Stimulated activated CD4-positive, alpha-beta T cell treated with anti-CD3 and anti-CD28 coated beads, TNF-alpha, amount 100 ng/mL, for 24 hours (primary cell): ENCODE measurements at places on chromosomes 5 and 9.

DNA sequence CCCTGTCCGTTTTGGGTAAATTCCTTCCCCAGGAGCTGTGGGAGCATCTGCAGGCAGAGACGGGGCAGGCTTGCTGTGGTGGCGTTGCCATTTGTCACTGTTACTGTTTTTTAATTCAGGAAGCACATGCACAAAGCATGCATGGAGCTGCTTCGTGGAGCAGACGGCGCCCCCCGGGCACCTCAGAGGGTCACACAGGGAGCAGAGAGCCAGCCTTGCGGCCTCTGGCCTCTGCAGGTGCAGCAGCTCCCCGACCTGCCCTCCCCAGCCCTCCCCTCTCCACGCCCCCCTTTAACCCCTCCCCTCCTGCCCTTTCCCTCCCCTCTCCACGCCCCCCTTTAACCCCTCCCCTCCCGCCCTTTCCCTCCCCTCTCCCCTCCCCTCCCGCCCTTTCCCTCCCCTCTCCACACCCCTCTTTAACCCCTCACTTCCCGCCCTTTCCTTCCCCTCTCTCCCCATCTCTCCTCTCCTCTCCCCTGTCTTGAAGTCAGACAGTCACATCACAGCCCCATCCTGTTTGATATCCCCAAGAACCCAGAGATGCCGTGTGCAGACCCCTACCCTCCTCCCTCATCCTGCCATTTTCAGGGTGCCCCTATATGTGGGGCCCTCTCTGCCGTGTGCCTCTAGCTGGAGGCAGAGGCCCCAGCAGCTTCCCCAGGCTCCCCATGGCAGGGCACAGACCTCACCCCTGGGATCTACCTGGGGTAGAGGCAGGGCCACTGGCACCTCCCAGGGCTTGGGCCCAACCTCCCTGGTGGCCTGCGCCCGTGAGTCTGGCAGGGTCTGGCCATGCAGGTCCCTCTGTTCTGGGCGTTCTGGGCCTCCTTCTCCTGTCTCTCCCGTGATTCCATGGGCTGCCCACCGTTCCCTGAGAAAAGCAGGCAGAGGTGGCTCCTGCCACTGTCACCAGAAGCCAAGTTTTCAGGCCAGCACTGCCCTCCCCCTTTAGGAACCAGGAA, 29.6 kb upstream of the UBAC1 start:
- peak; percentile 33 for DNase-seq

GRCh38 chr9:36036780-36037548, at the start of gene RECK:
TSS of gene RECK (plus strand) at chr9:36036913. CDS start at chr9:36036999, 86 bp downstream.
- peak; percentile 83 for DNase-seq

DNA sequence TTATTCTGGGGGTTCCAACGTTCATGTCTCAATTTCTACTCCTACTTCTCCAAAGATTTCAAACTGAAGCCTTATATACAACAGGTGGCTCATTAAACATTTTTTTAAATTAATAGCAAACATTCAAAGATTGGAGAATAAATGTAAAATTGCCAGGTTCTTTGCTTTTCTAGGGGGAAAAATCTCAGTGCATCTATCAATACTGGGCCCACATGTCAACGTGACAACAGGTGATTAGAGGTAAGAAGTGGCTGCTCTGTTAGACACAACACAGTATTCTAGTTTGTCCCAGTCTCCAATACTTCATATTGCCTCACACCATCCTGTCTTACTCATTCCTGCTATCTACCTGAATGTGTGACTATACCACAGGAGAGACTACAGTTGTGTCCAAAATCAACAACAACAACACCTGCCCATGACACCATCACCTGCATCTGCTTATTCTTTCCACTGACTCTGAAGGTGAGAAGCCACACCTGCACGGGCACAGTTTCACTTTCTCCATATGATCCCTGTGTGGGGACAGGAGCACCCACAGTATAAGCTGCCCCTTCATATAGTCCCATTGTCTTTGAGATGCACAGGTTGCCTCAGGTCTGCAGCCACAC, 110.2 kb downstream of the LHFPL2 start:
- DNase-seq, result no peak

- no peak for DNase-seq
Observed at GRCh38 chr9:113160571-113160970, 9.8 kb downstream of the SLC31A2 start.

DNA sequence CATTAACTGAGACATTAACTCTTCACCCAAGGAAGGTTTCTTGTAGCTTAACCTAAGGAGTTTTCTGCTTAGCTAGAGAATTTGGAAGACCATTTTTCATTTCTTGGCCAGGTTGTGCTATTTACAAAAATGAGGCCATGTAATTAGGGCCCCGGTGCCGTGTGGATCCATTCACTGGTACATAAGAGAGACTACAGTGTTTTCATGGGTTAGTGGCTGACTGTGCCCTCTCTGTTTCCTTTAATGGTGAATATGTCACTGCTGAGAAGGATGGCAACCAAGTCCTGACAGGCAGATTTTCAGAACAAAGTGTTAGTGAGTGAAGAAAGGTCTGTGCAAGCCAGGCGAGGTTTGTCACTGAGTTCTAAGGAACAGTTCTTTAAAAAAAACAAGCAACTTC, 15.4 kb downstream of the MEGF10 start:
- no peak for DNase-seq

GRCh38 chr5:32990593-32991420, 279.7 kb downstream of the NPR3 start:
- no peak for DNase-seq

DNA sequence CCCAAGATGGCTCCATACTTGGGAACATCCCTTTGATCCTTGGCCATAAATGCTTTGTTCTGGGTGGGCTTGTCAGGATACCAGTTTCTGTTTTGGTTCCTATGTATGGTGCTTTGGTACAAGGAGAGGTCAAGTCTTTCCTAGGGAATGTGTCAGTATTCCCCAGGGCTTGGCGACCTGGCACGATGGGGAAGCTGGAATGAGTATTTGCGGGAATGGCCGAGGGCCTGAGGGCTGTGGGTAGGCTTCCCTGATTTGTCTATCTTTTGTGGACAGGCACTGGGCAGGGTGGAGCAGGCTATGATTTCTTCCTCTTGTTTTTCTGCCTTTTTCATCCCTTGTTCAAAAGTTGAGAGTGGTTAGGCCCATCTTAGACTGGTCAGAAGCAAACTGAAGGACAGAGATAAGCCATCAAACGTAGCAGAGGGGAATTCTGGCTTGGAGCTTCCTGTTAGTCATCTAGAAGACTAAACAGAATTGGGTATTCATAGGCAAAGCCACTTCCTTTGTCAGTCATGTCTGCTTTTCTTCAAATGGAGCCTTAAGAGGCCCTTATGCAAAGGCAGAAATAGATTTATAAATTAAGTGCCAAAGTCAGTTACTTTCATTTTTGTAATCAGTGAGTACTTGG, 13.7 kb downstream of the DOCK2 start:
- DNase-seq, result no peak

- peak; percentile 82 for DNase-seq
Observed at GRCh38 chr9:74952201-74953151, at the start of gene C9orf40. TSS of gene C9orf40 (minus strand) at chr9:74952912. CDS start at chr9:74952611, 301 bp downstream.

GRCh38 chr5:142888469-142889085, 118.4 kb downstream of the ARHGAP26 start:
- DNase-seq, result no peak

- DNase-seq, result no peak
Observed at GRCh38 chr5:53323511-53323910, 156.9 kb upstream of the FST start.

DNA sequence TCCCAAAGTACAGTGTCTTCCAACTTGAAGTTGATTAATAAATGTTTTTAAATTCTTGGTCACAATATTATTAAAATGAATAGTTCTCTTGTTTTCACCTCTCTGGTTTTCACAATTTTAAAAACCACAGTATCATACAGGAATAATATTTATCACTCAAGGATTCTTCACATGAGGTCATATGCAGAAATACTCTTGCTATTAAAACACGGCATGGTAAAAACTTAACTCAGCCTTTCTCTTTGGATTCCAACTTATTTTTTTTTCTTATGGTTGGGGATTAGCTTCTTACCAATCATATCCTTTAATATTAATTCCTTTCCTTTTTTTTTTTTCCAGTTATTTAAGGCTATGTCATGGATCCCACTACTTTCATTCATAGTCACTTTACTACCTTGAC, 289.4 kb downstream of the ADAMTS6 start:
- no peak for DNase-seq

DNA sequence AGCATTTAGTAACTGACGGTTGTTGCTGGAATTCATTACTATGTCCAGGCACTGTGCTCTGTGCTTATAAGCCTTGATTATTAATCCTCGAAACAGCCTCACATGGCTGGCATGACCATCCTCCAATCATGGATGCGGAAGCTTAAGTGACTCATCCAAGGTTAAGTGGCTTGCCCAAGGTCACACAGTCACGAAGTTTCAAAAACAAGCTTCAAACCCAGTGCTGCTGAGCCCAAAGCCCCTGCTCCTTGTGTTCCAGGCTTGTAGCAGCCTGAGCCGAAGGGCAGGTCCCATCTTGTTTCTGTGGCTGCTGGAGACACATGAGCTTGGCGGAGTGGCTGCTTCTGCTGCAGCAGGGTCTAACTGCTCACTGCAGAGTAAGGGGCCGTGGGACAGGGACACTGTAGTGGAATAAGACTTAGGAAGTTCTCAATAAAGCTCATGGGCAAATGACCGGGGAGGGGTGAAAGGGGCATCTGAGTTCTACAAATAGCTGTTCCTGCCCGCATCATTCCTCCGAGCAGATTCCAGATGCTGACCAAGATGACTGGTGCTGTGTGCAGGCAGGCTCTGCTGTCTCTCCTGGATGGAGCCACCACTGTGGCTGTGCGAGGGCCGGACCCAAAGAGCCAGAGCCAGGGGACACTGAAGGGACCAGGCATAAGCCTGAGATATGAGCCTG, 32.4 kb downstream of the WHRN start:
- DNase-seq, result no peak

GRCh38 chr9:107422189-107423185, 67.1 kb downstream of the KLF4 start:
- no peak for DNase-seq

GRCh38 chr9:100880284-100880683, 148.2 kb upstream of the PLPPR1 start:
- no peak for DNase-seq

- no peak for DNase-seq
Observed at GRCh38 chr5:173163219-173163618, 18.9 kb downstream of the BNIP1 start.

DNA sequence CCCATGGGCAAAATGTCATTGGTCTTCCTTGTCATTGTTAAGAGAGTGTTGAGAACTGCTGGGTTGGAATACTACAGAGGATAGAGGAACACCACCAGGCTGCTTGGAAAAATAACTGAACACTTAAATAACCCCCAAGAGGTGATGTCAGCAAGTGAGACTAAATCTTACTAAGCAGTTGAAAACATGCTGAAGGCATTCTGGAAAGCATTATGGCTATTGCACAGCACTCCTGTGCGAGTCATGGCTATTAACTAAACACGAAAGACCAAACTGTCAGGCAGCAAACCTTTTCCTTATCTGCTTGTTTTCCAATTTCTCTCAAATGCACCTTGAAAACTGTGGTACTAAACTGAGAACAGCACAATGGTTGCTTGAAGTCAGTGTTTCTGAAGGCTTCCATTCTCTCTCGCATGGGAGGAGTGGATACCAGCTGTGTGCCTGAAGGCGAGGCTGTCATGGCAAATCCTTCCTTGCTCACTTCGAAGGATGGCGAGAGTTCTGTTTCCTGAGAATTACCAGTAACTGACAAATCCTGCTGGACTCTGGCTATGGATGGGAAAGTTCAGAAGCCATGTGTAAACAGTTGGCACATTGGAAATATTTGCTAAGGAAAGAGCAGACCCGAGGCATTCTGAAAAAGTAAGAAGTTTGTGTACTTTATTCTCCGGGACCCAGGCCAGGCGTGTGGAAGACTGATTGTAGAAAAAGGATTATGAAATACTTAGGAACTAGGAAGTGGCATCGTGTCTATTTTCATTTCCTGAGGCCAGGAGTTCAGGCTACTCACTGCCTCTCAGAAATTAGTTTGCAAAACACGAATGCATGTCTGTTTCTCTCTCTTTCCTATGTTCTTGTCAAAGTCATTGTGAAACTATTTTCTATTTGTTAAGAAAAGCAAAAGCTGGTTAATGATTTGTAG, 182.1 kb downstream of the DMRT2 start:
- DNase-seq, result no peak

- DNase-seq, result no peak
Observed at GRCh38 chr5:117082977-117083376, 508.4 kb upstream of the SEMA6A start.

GRCh38 chr9:126219648-126220063, 107.0 kb upstream of the MVB12B start:
- DNase-seq, result no peak

GRCh38 chr9:137167747-137168572, 1.9 kb downstream of the LRRC26 start:
- no peak for DNase-seq

DNA sequence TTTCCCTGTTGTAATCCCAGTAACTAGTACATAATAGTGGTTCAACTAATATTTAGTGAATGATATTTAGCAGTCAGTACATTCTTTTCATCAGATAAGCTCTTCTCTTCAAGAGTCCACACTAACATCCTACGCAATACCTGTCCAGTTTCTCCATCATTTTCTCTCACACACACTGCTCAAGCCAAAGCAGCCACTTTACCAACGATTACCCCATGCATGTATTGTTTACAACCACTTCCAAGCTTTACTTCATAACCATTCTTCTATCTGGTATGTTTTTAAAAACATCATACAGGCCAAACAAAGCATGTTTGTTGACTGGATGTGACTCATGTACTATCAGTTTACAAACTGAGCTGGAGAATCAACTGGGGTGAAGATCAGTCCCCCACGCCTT, 7.3 kb downstream of the UBTD2 start:
- DNase-seq, result no peak
